Omental fat pad (tissue), 4 donors: ENCODE measurements at places on chromosomes 7 and 10.

DNA sequence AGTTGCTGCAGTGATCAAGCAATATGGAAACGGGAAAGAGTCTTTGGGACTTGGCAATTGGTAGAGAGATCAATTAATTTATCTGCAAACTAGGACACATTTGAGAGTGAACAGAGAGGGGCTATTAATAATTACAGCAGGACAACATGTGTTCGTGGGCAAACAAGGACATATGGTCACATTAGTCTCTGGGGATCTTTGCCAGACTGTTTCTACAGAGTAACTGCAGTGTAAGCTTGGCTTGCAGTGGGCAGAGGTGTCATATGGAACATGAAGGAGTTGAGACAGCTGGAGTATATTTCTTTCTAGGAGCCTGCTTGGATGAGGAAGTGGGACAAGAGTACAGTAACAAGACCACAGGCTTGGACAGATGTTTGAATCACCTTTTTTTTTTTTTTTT, 232.1 kb upstream of the LYZL1 start:
- no peak for DNase-seq

DNA sequence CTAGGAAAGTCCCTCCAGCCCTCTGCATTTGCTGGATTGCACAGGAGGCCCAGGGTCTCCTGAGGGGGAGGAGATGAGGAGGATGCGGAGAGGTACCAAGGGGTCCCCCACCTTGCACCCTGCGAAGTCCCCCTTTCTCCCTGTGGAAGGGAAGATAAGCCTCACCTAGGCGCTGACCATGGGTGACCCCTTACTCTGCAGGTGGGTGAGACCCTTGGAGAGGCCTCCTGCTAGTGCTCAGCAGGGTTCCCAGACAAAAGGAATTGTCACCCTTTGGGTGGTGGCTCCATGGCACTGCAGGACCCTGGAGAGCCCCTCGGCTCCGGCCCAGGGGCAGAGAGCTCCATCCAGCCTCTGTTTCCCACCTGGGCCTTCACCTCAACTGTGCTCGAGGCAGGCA, 107.0 kb upstream of the RET start:
- DNase-seq: no peak

GRCh38 chr10:29926693-29927048, 132.7 kb downstream of the JCAD start:
- DNase-seq: no peak

GRCh38 chr7:131653418-131654248, 97.2 kb upstream of the PODXL start:
- no peak for DNase-seq
